ENCODE measurements at places on chromosomes 5 and 9. TPM values are rescaled to one million over a fixed set of nuclear protein-coding genes. Genes with fewer than 3 reads are reported as not detected.

PCDHA10 gene
- 0.03 TPM for polyA plus RNA-seq

SPAG8 gene
- 4.4 TPM for polyA plus RNA-seq

IL11RA gene
- 93.4 TPM for polyA plus RNA-seq

RASEF gene
- 2.0 TPM for polyA plus RNA-seq

RNF183 gene
- polyA plus RNA-seq: not detected

IRX1 gene
- 1.5 TPM for polyA plus RNA-seq

CYLC2 gene
- polyA plus RNA-seq: not detected

C9orf50 gene
- not detected for polyA plus RNA-seq

DNA sequence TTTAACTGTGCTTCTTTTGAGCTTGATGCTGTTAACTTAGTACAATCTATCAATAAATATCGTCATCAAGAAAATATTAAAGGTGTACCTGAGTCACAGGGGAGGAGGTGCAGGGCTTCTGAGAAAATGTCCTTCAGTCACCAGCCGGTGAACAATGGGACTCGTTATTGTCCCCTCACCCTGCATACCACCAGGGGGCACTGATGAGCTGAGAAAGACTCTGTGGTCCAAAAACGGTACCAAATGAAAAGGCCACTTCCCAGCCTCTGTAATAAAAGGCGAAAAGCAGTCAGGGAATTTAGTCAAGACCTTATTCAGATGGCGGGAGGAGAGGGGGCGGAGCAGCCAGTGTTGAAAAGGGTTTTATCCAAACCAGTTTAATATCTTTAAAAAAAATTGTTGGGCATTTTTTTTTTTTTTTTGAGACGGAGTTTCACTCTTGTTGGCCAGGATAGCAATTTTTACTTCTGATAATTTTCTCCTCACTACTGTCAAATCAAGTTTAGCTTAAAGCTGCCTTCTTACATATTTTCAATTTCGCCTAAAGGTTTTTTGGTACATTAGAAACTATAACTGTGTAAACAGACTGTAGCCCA, 271.9 kb upstream of the ADAMTS16 start:
- H3K4me1 ChIP-seq: no peaks in the 10 kb centered on the region
- DNase-seq: no peak
- no peaks in the 10 kb centered on the region for H3K27me3 ChIP-seq
- H3K27ac ChIP-seq: no peak overlapping the region

GRCh38 chr5:59185757-59186385, 603.0 kb downstream of the RAB3C start:
- no peaks in the 10 kb centered on the region for H3K27me3 ChIP-seq
- H3K4me1 ChIP-seq: no peaks in the 10 kb centered on the region
- no peak overlapping the region for H3K4me3 ChIP-seq
- DNase-seq: no peak

DNA sequence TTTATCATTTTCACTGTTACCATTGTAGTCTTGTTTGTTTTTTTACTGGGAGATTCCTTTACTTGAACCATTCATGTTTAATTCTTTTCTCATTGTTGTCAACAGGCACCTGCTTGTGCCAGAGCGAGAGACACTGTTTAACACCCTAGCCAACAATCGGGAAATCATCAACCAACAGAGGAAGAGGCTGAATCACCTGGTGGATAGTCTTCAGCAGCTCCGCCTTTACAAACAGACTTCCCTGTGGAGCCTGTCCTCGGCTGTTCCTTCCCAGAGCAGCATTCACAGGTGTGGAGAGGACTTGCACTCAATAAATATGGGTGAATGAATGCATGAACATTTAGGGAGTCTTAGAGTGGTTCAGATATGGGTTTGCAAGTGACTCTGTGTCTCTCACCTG, 37.5 kb downstream of the NUP214 start:
- no peak for DNase-seq
- H3K4me1 ChIP-seq: no peaks in the 10 kb centered on the region
- H3K4me3 ChIP-seq: no peak overlapping the region
- no peak overlapping the region for H3K27ac ChIP-seq
- no peaks in the 10 kb centered on the region for H3K27me3 ChIP-seq
- H3K36me3 ChIP-seq: peaks cover 11% of the 10 kb centered on the region

GRCh38 chr9:110864011-110864410, 174.3 kb downstream of the LPAR1 start:
- no peak for DNase-seq
- no peaks in the 10 kb centered on the region for H3K36me3 ChIP-seq
- H3K4me3 ChIP-seq: no peak overlapping the region
- H3K27ac ChIP-seq: peak overlapping the region; percentile 83

DNA sequence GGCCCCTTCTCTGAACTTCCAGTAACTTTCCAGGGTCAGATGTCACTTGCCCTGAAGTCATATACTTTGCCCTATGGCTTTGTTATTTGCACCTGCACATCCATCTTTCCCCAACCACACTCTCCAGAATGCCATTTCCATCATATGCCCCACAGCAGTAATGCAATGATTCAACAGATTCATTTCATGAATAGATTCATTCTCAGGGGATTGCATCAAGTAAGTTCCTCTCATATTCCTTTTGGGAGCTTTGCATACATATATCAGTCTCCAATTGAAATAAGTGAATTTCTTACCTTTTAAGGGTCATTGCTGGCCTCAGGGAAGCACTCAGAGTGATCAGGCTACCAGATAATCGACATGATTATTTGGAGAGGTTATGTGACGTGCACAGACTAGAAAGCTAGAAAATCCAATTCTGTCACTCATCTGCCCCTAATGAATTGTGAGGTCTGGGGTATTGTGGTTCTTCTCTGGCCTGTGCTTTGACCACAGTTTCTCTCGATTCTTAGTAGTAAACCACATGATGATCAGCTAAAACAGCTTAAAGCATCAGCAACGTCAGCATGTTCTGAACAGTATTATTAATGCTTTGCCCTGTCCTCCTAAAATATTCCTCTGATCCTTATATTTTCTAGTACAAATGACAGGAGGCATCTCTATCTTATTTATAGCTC, 179.9 kb downstream of the ATPSCKMT start:
- no peaks in the 10 kb centered on the region for H3K4me1 ChIP-seq
- no peaks in the 10 kb centered on the region for H3K27me3 ChIP-seq
- no peak for DNase-seq
- no peak overlapping the region for H3K27ac ChIP-seq

DNA sequence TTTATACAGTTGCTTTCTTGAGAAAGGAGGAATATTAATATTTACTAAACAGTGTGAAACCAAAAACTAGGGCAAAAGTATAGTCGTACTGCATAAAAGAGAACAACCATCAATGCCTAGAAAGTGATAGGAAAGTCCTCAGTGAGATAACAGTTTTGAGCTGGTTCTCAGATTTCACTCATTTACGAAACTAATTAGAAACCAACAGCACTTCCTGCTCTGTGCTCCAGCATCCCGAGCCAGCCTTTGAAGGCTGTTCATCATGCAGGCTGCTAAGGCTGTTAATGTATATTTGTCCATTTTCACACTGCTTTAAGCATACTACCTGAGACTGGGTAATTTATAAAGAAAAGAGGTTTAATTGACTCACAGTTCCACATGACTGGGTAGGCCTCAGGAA, 2039.9 kb downstream of the EFNA5 start:
- H3K27ac ChIP-seq: no peak overlapping the region
- DNase-seq: no peak
- no peaks in the 10 kb centered on the region for H3K4me1 ChIP-seq

GRCh38 chr5:66129144-66129543, 15.0 kb upstream of the SREK1 start:
- H3K36me3 ChIP-seq: no peaks in the 10 kb centered on the region
- H3K27me3 ChIP-seq: no peaks in the 10 kb centered on the region
- peaks cover 2% of the 10 kb centered on the region for H3K4me1 ChIP-seq
- H3K4me3 ChIP-seq: no peak overlapping the region
- no peak overlapping the region for H3K27ac ChIP-seq

GRCh38 chr9:77435688-77436087, 212.4 kb downstream of the GNA14 start:
- no peak overlapping the region for H3K27ac ChIP-seq
- no peaks in the 10 kb centered on the region for H3K36me3 ChIP-seq
- no peaks in the 10 kb centered on the region for H3K27me3 ChIP-seq

DNA sequence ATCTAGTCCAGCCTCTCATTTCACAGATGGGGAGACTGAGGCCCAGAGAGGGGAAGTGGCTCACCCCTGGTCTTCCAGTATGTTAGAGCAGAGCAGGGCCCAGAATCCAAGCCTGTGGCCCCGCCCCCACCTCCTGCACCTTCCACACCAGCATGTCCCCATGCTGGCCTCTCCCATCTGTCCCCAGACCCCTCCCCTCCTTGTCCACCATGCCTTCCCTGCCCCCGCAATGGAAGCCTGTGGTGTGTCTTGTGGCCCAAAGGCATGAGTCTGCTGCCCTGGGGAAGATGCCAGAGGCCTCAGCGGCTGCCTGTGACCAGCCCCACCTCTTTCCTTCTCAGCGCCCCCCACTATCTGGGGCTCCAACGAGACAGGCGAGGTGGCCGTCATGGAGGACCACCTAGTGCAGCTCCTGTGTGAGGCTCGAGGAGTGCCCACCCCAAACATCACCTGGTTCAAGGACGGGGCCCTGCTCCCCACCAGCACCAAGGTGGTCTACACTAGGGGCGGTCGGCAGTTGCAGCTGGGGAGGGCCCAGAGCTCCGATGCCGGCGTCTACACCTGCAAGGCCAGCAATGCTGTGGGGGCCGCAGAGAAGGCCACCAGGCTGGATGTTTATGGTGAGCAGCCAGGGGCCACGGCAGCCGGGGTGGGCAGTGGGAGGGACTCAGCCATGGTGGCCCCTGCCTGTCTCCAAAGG, 87.2 kb downstream of the HMCN2 start:
- H3K27ac ChIP-seq: no peak overlapping the region
- H3K27me3 ChIP-seq: no peaks in the 10 kb centered on the region
- no peaks in the 10 kb centered on the region for H3K36me3 ChIP-seq
- DNase-seq: no peak
- H3K4me1 ChIP-seq: no peaks in the 10 kb centered on the region
- H3K4me3 ChIP-seq: no peak overlapping the region

- H3K36me3 ChIP-seq: no peaks in the 10 kb centered on the region
- no peaks in the 10 kb centered on the region for H3K4me1 ChIP-seq
- no peak overlapping the region for H3K4me3 ChIP-seq
Measured at GRCh38 chr9:93904649-93905472, 50.3 kb downstream of the BARX1 start.

DNA sequence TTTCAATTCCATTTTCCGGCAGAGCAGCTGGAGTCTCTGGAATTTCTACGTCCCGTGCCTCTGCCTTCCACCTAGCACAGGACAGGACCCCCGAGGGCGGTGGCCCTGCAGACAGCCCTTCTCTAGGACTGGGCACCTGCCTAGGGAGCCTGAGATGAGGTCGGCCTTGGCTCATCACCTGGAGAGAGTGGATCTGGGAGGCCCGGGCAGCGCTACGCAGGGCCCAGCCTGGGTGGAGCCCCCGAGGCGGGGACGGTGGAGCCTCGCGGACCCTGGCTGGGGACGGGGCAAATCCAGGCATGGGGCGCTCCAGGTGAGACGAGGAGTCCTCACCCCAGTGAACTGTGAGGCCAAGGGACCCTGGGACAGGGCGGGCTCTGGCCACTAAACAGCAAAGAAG, 114.5 kb downstream of the MTRR start:
- H3K4me3 ChIP-seq: no peak overlapping the region
- no peak for DNase-seq
- no peaks in the 10 kb centered on the region for H3K4me1 ChIP-seq
- no peaks in the 10 kb centered on the region for H3K36me3 ChIP-seq
- no peak overlapping the region for H3K27ac ChIP-seq

DNA sequence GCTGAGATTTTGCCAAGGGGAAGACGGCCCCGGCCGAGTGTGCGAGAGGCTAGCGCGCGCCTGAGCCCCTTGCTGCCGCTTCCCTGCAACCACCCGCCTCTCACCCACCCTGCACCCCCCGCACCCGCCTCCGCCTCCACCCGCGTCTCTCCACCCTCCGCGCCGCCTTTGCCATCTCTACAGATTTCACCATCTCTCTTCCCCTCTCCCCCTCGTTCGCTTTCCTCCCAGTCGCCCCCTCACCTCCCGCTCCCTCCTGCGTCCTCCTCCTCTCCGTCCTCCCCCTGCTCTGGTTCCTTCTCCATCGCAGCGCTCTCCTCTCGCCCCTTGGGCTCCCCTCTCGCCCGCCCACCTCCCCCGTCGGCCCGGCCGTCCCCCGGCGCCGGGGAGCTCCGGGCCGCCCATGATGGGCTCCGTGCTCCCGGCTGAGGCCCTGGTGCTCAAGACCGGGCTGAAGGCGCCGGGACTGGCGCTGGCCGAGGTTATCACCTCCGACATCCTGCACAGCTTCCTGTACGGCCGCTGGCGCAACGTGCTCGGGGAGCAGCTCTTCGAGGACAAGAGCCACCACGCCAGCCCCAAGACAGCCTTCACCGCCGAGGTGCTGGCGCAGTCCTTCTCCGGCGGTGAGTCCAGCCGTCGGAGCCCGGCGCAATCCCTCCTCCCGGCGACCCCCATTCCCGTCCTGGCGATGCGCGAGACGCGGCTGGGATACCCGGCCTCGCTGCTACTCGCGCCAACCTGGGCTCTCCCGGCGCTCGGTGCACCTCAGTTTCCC, at the start of gene PRDM12:
PRDM12 (plus strand) TSS at position 344 of the 778 bp plus-strand sequence; CDS start at position 404, 60 bp downstream.
- H3K27ac ChIP-seq: no peak within 1 kb of the TSS
- no peak for DNase-seq
- H3K27me3 ChIP-seq: no peaks in the 10 kb centered on the region
- no peak within 1 kb of the TSS for H3K4me3 ChIP-seq
- no peaks in the 10 kb centered on the region for H3K36me3 ChIP-seq
- no peaks in the 10 kb centered on the region for H3K4me1 ChIP-seq

GRCh38 chr9:109319017-109319625, 1.7 kb downstream of the EPB41L4B start:
- no peaks in the 10 kb centered on the region for H3K4me1 ChIP-seq
- no peak overlapping the region for H3K27ac ChIP-seq
- no peaks in the 10 kb centered on the region for H3K36me3 ChIP-seq
- H3K27me3 ChIP-seq: no peaks in the 10 kb centered on the region

- H3K4me1 ChIP-seq: no peaks in the 10 kb centered on the region
- no peak overlapping the region for H3K4me3 ChIP-seq
- H3K27me3 ChIP-seq: no peaks in the 10 kb centered on the region
- DNase-seq: no peak
- H3K27ac ChIP-seq: no peak overlapping the region
Measured at GRCh38 chr5:156423597-156423996, 96.6 kb downstream of the SGCD start.

DNA sequence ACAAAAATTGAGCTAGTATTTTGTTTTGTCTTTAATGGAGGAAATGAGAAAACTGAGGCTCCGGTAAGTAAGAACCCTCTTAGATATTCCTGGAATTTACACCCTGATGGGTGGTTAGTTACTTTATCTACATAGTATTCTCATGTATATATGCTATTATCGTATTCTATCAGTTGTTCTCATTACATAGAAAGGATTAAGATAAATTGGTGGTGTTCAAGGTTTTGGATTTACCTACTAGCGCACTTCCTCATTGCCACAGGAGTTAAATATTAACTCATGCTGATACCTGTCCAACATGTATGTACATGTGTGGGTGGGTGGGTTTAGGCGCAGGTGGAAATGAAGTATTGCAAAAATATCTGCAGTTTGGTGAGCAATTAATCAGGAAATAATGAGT, 61.1 kb upstream of the IFNE start:
- no peaks in the 10 kb centered on the region for H3K27me3 ChIP-seq
- no peak overlapping the region for H3K27ac ChIP-seq
- DNase-seq: no peak
- no peaks in the 10 kb centered on the region for H3K4me1 ChIP-seq
- no peaks in the 10 kb centered on the region for H3K36me3 ChIP-seq

GRCh38 chr5:157369507-157369906, 90.5 kb upstream of the NIPAL4 start:
- no peak for DNase-seq
- no peaks in the 10 kb centered on the region for H3K27me3 ChIP-seq
- no peak overlapping the region for H3K27ac ChIP-seq

- no peaks in the 10 kb centered on the region for H3K27me3 ChIP-seq
- H3K4me3 ChIP-seq: no peak overlapping the region
- peak; percentile 70 for DNase-seq
- H3K27ac ChIP-seq: no peak overlapping the region
- H3K36me3 ChIP-seq: peaks cover 12% of the 10 kb centered on the region
Measured at GRCh38 chr5:458547-459353, 15.8 kb downstream of the EXOC3 start.

Measured in aorta (tissue), 5 donors.